ENCODE measurements at places on chromosomes 1 and 21. TPM values are rescaled to one million over a fixed set of nuclear protein-coding genes. Genes with fewer than 3 reads are reported as not detected.

The DNAJC8 gene
- total RNA-seq: 59.5 TPM

DNA sequence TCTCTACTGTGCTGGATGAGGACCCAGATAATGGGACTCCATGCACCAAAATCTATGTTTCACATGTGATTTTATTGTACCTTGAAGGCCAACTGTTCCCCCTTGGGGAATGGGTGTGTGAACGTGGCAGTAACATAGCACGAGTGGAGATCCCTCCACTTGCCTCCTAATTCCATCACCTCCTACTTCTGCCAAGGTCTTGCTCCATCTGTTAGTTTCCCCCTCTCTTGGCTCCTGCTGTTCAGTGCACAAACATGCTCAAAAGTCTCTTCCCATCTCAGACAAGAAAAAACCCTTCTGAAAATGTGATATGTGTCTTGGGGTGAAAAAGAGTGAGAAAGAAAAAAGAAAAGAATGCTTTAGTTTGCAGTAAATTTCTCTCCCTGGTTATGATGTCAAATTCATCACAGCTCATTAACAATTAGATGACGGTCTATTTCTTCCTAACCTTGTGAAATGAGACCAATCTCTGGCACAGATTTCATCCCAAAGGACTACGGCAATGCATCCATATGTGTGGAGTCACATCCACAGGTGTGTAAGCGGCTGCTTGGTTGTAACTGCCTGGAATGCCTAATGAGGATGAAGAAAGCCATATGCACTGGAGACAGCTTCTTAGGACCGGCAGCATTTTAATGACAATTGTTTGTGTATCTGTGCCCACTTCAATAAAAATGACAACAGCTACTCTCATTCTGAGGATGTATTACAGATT, 79.3 kb upstream of the DIRAS3 start:
- H3K4me3 ChIP-seq: no peak overlapping the region
- H3K27me3 ChIP-seq: no peaks in the 10 kb centered on the region

GRCh38 chr1:94542088-94542870, 720 bp upstream of the F3 start:
- DNase-seq: peak; percentile 49
- no peaks in the 10 kb centered on the region for H3K27me3 ChIP-seq

DNA sequence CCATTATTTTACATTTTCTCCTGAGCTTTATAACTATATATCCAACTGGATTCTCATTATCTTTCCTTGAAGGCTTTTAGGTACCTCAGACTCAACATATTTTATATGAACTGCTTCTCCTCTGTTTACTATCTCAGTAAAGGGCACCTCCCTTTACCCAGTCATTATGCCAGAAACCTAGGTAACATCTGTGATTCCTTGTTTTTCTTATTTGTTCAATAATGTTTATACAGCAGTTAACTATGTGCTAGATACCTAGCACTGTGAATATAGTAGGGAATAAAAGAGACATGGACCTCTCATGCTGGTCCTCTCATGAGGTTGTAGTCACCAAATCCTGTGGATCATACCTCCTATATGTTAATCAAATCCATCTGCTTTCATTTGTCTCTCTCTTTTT, 25.6 kb downstream of the PPP1R12B start:
- no peak for DNase-seq
- H3K4me3 ChIP-seq: no peak overlapping the region
- H3K27me3 ChIP-seq: no peaks in the 10 kb centered on the region

DNA sequence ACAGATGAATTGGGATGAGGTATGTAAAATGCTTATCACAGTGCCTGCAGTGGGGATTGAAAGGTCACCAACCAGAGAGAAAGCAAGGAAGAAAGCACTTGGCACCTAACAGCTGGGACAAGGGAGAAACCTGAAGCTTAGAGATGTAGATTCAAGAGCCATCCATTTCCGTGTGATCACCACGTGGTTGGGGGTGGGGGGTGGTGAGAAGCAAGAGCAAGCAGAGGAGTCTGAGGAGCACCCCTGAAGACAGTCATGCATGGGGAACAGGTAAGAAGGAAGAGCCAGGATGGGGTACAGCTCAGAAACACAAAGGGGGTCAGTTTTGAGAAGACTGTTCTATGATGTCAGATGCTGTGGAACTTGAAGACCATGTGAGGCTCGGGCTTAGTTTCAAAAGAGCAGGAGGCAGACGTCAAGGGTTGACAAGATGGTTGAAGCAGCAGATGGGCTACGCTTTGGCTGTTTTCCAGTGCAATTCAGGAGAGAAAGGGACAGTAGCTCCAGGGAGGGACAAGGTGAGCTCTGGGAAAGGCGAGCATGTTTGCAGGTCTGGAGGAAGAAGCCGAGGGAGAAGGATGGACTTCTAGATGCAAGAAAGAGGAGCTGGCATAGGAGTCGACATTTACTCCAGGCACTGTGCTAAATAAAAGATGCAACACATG, 17.4 kb downstream of the KANK4 start:
- H3K36me3 ChIP-seq: no peaks in the 10 kb centered on the region
- H3K4me1 ChIP-seq: peaks cover 11% of the 10 kb centered on the region
- no peak overlapping the region for H3K27ac ChIP-seq
- H3K27me3 ChIP-seq: no peaks in the 10 kb centered on the region

DNA sequence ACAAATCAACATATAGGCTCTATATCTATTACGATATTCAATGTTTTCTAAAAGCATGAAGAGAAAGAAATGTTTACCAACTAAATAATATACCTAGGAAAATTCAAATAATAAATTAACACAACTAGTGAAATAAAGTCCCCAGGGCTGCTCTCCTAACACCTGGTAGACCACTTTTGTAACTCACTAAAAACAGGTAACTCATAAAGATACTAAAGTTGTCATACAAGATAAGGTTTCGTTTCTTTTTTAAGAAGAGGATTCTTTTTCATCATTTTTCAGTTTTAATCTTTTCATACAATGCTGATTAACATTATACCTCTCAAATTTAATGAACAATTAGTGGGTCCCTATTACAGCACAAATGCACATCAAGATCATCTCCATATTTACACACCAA, 99.0 kb downstream of the ZZZ3 start:
- H3K27ac ChIP-seq: no peak overlapping the region
- peaks cover 12% of the 10 kb centered on the region for H3K36me3 ChIP-seq
- no peaks in the 10 kb centered on the region for H3K4me1 ChIP-seq

The PWP2 gene
- 7.9 TPM for total RNA-seq

The SSU72 gene
- 241 TPM for total RNA-seq

The IFI44L gene
- 8.6 TPM for total RNA-seq

GRCh38 chr1:194279975-194280374, 1093.6 kb upstream of the B3GALT2 start:
- no peak overlapping the region for H3K27ac ChIP-seq
- H3K4me3 ChIP-seq: no peak overlapping the region
- DNase-seq: no peak
- H3K4me1 ChIP-seq: no peaks in the 10 kb centered on the region
- H3K27me3 ChIP-seq: no peaks in the 10 kb centered on the region

Data from thyroid gland (tissue), 4 donors.